Pulmonary artery endothelial cell (primary cell): ENCODE measurements at places on chromosomes 3 and 15. TPM values are rescaled to one million over a fixed set of nuclear protein-coding genes. Genes with fewer than 3 reads are reported as not detected.

The PYGO1 gene
- 0.28 and 0.59 TPM in 2 replicates for total RNA-seq

The MESP1 gene
- 0.46 TPM in 2 replicates for total RNA-seq

The MUC20 gene
- 0.20 TPM in 1 of 2 replicates, not detected in the other for total RNA-seq

The CHDH gene
- total RNA-seq, result 0.07 and 0.25 TPM in 2 replicates

The PXK gene
- 13.6 and 27.3 TPM in 2 replicates for total RNA-seq

The ZNF620 gene
- total RNA-seq, result 4.4 and 6.6 TPM in 2 replicates
